ENCODE measurements at places on chromosomes 3 and 15. TPM values are rescaled to one million over a fixed set of nuclear protein-coding genes. Genes with fewer than 3 reads are reported as not detected.

Gene LAMB2
- 108 TPM for total RNA-seq

Gene TGM5
- total RNA-seq = not detected

Gene LRRN1
- 77.6 TPM for total RNA-seq

Gene PTH1R
- 0.34 TPM for total RNA-seq

Gene SLCO2A1
- 0.33 TPM for total RNA-seq

Gene KCNMB2
- 0.32 TPM for total RNA-seq

Gene DUOXA2
- not detected for total RNA-seq

Gene CXCR6
- total RNA-seq = not detected

Gene C15orf39
- total RNA-seq = 29.5 TPM

Gene SLC12A1
- 0.20 TPM for total RNA-seq

Gene COL6A5
- total RNA-seq = not detected

Gene CCR9
- total RNA-seq = not detected

Gene TMEM108
- 5.3 TPM for total RNA-seq

Gene GALNT15
- total RNA-seq = not detected

Gene RTP1
- total RNA-seq = not detected

Gene CFAP20DC
- 12.8 TPM for total RNA-seq

DNA sequence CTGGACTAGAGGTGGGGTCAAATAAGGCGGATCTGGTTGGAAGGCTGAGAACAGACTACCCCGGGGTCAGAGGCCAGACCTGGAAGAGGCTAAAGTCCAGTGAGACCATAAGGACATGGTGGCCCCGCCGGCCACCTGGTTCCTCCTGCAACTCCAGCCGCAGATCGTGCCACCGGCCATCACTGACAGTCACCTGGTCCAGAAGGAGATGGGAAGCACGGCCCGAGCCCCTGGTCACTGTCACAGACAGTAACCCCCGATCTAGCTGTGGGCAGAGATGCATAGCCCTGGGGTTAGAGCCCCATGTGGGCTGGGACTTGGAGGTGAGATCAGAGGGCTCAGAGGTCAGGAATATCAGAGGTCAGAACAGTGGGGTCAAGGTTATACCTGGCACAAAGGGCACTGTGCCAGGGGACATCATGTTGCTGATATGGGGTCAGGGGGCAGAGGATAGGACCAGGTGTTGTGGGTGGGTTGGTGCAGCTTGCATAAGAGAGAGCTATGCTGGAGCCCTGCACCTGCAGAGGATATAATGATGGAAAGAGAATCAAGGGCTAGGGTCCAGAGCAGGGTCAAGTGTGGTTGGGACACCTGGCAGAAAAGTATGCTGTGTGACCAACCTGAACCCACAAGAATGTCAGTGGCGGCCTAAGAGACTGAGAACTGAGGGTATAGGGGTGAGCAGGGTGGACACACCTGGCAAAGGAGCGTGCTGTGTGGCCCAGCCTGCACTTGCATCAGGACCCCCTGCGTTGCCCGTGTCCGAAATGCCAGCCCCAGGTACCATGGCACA lies 9.6 kb downstream of the CELSR3 start:
- DNase-seq = no peak

GRCh38 chr3:194497799-194498575 lies 11.2 kb upstream of the ATP13A3 start:
- no peak for DNase-seq

DNA sequence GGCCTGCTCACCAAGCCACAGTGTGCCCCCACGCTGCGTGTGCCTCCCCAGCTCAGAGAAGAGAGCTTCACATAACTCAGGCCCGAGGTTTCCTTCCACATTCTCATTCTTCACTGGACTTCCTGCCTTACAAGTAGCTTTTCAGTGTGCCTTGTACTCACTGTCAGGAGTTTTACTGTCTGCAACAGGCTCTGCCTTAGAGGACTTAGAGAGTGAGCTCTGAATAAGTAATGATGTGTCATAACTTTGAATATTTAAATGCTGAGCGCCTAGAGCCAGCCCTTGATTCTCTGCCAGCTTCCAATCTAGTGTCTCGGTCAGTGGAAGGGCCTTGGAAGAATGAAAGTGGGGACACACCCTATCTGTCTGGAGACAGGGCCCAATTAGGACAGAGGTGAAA lies 41.8 kb downstream of the ITGB5 start:
- DNase-seq = no peak

- peak; percentile 9 for DNase-seq
These were observed 239.3 kb downstream of the EPHB1 start for GRCh38 chr3:135034291-135034768.

- no peak for DNase-seq
These were observed 48.6 kb downstream of the RARB start for GRCh38 chr3:25476639-25477038.

- DNase-seq = no peak
These were observed 9.9 kb downstream of the UQCC5 start for GRCh38 chr3:52546111-52546901.

DNA sequence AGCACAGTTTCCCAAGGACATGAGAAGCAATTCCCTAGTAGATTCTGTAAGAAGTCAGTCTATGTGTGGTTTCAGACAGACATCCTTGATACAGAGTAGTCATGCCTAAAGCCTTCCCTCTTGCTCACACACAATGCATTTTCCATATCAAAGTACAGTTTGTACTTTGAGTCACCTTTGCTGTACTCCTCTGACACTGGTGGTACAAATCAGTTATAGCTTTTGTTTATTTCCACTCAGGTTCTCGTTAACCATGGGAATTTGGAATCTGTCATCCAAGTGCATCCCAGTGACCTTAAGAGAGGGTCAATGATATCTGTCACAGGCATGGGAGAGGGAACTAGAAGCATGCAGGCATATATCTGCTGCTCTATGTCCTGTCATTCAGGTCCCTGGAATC lies 3.6 kb upstream of the GNB4 start:
- DNase-seq = no peak

DNA sequence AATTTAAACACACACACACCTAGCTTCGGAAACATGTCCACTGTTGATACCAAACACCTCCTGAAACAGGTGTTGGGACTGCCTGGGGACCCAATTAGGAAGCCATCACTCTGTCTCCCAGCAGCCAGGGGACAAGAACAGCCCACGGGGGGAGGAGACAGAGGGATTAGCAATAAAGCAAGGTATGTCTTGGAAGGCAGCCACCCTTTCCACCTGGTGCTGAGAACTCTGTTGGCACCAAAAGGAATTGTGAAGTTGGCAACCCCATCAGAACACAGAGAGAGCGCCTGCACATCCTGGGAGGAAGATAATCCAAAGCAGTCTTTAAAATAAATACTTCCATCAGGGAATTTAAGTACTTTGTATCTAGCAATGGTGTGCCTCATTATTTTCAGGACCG lies 111.0 kb downstream of the ADAMTS17 start:
- DNase-seq = no peak

- DNase-seq = no peak
These were observed 1.0 kb downstream of the P3H2 start for GRCh38 chr3:190119461-190120268.

DNA sequence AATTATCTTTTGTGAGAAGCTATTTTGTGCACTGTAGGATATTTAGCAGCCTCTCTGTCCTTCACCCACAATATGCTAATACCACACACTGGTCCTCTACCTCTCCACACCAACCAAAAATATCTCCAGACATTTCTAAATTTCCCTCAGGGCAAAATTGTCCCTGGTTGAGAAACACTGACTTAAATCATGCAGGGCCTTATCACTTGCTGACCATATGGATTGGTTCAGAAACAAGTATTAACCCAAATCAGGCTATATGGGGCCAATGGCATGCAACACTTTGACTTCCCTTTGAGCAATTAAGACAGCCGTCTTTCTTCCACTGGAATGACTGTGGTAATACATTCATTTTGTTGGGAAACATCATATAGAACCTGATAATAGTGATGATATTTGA lies 251.1 kb downstream of the CNTN3 start:
- DNase-seq = no peak

GRCh38 chr3:108124337-108125152 lies 33.7 kb upstream of the CD47 start:
- DNase-seq = no peak

DNA sequence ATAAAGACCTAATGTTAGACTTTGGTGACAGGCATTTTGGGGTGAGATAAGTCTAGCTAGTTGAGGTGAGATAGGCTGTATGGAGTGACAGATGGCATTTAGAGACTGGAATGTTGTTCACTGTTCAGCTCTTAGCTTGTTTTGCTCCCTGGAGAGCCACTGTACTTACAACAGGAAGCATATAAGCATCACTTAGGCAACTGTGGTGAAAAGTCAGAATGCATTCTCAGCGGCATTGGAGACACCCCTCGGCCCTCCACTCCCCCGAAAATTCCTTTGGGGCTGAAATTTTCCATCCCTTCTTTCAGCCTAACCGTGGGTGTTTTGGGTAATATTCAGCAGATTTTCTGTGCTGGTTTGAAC lies 73.4 kb downstream of the SLCO3A1 start:
- no peak for DNase-seq

- DNase-seq = no peak
These were observed 61.9 kb downstream of the PTPN9 start for GRCh38 chr15:75517233-75517632.

DNA sequence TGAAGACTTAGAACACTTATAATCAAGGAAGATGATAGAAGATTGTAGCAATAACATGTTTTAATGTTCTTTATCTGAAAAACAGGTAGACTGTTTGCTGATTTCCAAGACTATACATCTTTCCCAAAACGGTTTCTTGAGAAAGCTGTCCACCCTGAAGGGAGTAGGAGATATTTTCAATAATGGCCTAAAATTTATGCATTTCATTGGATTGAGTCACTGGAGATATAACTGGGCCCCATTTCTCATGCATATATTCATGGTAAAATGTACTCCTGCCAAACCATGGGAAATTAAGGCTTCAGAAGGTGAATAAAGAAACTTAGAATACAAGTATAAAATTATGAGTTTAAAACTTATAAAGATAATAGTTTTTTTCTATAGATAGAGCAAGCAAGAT lies 143.9 kb downstream of the LSAMP start:
- no peak for DNase-seq

GRCh38 chr3:127385540-127385870 lies 97.7 kb upstream of the PRR20G start:
- no peak for DNase-seq

- no peak for DNase-seq
These were observed 923.1 kb downstream of the CADM2 start for GRCh38 chr3:85881833-85882393.

GRCh38 chr15:64558460-64559179 lies 98.2 kb downstream of the ZNF609 start:
- DNase-seq = no peak

- no peak for DNase-seq
These were observed 186.0 kb downstream of the TNIK start for GRCh38 chr3:171274222-171274621.

GRCh38 chr3:12938258-12938711 lies 96.9 kb upstream of the RPL32 start:
- DNase-seq = no peak

DNA sequence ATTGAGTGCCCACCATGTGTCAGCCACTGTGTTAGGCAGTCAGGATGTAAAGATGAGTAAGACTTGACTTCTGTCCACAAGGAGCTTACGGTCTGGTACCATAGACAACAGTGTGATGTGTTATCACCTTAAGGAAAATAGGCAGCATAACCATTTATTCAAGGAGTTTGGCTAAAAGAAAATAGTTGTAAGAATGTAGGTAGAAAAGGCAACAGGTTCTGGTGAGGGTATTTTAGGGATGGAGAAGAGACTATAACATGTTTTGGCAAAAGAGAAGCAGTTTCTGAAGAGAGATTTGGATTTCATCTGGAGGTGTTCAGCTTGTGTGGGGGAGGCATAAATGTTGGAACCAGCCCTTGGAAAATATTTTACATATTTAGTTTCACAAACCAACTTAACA lies 121.9 kb downstream of the HCN4 start:
- DNase-seq = no peak

GRCh38 chr3:189139611-189139940 lies 32.2 kb upstream of the TPRG1 start:
- DNase-seq = no peak

GRCh38 chr3:43432462-43432861 lies 146.1 kb downstream of the SNRK start:
- DNase-seq = no peak

GRCh38 chr3:127461286-127461910 lies 129.1 kb downstream of the TPRA1 start:
- no peak for DNase-seq

- no peak for DNase-seq
These were observed 5.9 kb downstream of the ZNF710 start for GRCh38 chr15:90007076-90007460.

DNA sequence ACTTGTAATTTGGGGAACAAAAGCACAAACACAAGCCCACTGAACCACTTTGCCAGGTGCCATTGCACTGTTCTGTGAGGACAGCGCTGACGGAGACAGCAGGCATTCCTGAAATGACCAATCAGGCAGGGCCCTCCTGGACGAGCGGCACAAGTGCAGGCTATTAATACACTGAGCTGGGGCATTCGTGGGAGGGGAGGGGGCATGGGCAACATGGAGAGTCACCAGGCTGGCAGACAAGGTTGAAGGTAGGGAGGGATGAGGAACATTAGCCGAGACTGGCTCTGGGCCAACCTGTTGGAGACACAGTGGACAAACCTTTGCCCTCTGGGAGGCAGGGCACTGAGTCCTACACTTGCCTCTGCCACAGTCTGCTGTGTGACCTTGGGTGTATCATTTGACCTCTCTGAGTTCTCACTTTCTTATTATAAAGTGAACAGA lies 45.6 kb downstream of the NOX5 start:
- no peak for DNase-seq

DNA sequence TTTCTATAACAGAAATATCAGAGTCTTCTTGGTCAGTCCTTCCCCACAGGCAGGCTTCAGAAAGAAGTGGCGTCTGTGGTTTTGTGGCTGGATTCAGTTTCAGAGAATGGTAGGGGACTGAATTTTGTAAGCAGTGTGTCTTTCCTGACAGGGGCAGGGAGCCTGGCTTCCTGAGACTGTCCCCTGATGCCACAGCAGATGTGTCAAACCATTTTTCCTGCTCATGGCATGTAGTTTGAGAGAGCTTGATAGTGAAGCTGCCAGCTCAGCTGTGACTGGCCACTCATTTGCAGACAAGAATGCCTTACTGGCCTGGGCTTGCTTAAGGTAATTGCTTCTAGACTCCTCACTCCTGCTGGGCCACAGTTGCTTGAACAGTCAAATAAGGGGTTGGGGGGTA lies 26.4 kb downstream of the LARS2 start:
- no peak for DNase-seq

DNA sequence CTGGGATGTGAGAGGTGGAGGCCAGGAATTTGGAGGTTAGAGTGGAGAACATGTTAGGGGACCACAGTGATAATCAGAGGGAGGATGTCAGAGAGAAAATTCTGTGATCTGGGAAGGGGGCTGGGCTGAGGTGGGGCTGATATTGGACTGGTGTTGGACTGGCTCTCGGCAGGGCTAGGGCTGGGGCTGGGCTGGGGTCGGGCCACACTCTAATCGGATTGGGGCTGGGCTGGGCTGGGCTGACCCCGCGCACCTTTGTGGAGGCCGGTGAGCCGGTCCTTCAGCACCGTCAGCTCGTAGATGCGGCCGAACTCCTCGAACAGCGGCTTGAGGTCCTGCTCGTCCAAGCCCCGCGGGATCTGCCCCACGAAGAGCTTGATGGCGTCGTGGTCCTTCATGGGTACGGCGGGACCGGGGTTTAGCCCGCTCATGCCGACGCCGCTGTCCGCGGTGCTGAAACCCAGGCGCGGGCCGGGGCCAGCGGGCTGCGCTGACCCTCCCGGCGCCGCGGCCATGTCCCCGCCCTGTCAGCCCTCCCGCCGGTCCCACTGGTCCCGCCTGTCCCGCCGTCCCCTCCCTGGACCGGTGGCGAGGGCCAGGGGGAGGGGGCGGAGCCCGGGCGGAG lies 485 bp downstream of the CELF6 start:
- DNase-seq = peak; percentile 79

Data from neural crest cell (in vitro differentiated cells).